DMS 273 treated with DMSO at 0.1 percent for 48 hours (cell line): ENCODE measurements at places on chromosomes 5 and 9.

DNA sequence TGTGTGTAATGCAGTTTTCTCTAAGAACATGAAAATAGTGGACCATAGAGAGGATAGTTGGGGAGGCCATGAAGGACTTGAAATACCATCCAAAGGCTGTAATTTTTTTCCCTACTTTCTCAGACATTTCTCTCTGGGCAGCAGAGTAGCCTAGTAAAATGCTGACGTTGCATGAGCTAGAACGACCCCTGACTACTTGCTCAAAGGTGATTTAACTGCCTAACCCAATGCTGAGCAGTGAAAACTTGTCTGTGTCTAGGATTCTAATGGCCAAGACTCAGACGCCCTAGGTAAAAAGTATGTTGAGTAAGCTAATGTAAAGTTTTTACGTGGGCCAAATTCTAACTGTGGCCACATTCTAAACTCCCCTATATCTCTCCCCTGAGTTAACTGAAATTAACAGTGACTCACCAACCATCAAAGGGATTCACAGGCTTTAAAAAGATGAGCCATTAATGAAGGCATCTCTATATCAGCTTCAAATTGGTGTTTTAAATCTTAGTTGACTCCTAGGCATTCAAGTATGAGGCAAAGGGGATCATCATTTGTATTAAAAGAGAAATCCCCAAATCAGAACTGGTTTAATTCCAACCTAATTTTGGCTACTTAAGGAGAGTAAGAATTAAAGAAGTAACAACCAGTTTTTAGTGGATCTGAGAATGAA lies 121.0 kb upstream of the GAS1 start:
- DNase-seq: no peak

- no peak for DNase-seq
Observed at GRCh38 chr9:129994882-129995281, 48.1 kb downstream of the FNBP1 start.

DNA sequence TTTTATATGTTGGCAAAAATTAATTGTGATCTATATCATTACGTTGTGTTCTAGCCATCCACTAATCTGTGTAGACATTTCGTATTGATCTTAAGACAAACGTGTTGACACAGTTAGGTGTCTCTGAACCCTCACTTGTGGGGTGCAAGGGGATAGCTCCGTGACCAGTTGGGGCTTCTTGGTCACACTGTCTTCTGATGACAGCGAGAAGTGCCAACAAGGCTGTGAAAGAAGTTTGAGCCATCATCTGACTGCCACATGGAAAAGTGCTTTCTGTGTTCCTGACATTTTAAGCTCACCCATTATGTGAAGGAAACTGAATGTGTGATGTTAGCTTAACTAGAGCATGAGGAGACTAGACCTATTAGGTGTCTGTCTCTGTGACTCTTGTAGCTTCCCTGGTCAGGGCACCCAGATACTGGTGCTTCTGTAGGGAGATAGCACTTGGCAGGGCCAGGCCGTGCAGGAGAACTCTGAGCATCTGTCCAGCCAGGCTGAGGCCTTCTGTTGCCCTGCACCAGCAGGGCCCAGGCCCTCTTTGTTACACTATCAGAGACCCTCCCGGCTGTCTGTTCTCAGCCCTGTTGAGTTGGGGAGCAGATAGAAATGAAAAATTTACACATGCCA lies 52.8 kb upstream of the PHF2 start:
- DNase-seq: no peak

DNA sequence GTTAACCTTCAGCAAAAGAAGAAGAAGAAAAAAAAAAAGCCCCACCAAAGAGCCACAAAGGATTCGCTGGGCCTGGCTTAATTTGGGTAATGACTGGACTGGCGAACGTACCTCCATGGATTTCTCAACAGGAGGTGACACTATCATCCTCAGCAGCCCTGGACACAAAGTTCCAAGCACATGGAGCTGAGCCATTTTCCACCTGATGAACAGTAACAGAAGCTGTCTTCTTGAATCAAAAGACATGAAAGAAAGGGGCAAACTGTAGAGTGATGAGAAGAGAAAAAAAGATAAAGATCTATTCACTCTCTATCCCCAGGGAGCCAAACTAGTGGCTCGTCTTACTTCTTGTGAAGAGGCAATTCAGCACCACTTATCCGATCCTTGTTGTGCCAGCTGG lies 150.2 kb upstream of the TRPM3 start:
- DNase-seq: no peak

GRCh38 chr5:96228408-96228807 lies 204.6 kb downstream of the PCSK1 start:
- DNase-seq: no peak
